Common myeloid progenitor, CD34-positive (primary cell): ENCODE measurements at places on chromosomes 2 and 18.
A peak's percentile ranks its signal among the peaks of the same experiment; 100 is the strongest.

- peak; percentile 23 for DNase-seq
Measured at GRCh38 chr2:84781942-84782716, 98.8 kb downstream of the TRABD2A start.

- DNase-seq = no peak
Measured at GRCh38 chr2:210548878-210549384, 7.5 kb upstream of the CPS1 start.

GRCh38 chr2:157938556-157938955 lies 62.4 kb upstream of the ACVR1 start:
- DNase-seq = no peak

- DNase-seq = no peak
Measured at GRCh38 chr2:98585386-98585785, 22.9 kb downstream of the COA5 start.

GRCh38 chr2:43831543-43832294 lies 6.9 kb downstream of the ABCG5 start:
- peak; percentile 6 for DNase-seq

- no peak for DNase-seq
Measured at GRCh38 chr18:4994710-4995109, 202.3 kb downstream of the AKAIN1 start.

GRCh38 chr2:207603486-207603885 lies 21.7 kb downstream of the METTL21A start:
- DNase-seq = no peak

DNA sequence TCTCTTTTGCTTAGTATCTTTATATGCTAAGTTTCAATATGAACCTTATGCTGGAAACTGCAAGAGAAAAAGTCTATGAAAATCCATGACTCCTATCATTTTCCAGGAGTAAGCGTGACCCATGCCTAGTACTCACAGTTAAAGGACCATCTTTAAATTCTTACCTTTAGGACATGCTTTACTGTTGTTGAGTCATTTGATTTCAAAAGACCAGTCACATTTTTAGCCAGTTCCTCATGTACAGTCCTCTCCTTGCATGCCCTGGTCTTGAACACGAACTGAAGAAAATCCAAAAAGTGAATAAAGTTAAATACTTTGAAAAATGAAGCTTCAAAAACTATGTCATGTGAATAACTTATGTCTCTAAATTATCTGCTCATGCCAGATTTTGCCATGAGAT lies 117.8 kb upstream of the CCDC195 start:
- DNase-seq = no peak

DNA sequence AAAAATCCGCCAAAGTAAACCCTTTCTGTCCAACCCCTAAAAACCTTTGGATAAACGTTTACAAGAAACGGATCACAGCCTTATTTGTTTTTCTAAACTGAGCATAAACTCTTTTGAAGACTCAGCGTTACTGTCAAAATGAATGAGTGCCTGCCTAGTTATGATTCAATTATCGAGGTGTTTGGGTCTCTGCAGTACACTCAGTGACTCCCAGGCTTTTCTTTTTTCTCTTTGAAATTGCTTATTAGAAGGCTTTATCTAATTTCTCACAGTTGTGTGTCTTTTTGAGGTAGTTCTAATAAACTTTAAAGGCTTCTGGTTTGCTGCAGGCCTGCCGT lies 663 bp downstream of the RHBDD1 start:
- no peak for DNase-seq

DNA sequence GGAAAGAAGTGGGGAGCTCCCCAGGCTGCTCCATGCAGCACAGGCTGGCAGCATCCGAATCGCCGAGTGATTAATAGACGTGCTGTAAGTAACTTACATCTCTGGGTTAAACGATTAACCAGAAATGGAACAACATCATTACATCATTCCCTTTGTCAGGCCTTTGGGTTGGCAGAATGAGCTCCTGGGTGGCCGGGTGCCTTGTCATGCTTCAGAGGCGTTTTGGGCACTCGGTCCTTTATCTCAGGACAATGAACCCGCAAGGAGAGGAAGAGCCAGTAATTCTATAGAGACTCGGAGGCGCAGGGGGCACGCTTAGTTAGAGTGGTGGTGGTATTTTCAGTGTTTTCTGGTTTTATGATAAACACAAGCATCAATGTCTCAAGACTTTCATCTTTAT lies 146.9 kb upstream of the TPO start:
- no peak for DNase-seq

- DNase-seq = peak; percentile 35
Measured at GRCh38 chr2:136183097-136183496, 65.1 kb upstream of the CXCR4 start.

- no peak for DNase-seq
Measured at GRCh38 chr2:223989206-223989855, 32.1 kb downstream of the MRPL44 start.

- DNase-seq = no peak
Measured at GRCh38 chr2:182435754-182436153, 8.9 kb upstream of the PDE1A start.

- no peak for DNase-seq
Measured at GRCh38 chr18:22185771-22186386, 16.5 kb downstream of the GATA6 start.

GRCh38 chr18:6983366-6983765 lies 134.2 kb downstream of the LAMA1 start:
- DNase-seq = no peak

GRCh38 chr18:50719471-50720324 lies 100.1 kb downstream of the MRO start:
- DNase-seq = no peak

- DNase-seq = no peak
Measured at GRCh38 chr2:119359774-119360173, 6.9 kb downstream of the C2orf76 start.

DNA sequence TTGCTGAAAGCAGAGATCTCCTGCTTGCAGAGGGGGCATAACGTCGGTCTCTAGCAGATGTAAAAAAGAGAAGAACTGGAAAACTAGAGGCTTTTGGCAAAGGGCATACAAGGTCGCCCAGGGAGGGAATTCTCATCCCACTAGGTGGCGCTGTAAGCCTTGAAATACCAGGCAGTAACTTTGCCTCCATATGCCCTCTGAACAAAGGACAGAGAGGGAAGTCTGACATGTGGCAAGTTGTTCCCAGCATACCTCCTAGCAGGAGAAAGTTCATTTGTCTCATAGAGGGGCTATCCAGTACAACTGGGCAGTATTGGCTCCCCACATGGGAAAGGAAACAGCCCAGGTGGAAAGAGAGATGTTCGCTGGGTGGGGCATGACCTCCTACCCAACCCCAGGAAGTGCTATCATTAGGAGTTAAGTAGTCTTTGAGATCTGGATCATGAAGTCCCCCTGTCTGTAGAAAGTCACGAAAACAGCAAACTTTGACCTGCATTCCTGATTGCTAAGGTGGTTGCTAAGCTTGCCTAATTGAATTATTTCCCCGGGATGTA lies 39.9 kb downstream of the STK17B start:
- DNase-seq = peak; percentile 60

GRCh38 chr2:159879051-159879604 lies 81.1 kb upstream of the CD302 start:
- DNase-seq = no peak

DNA sequence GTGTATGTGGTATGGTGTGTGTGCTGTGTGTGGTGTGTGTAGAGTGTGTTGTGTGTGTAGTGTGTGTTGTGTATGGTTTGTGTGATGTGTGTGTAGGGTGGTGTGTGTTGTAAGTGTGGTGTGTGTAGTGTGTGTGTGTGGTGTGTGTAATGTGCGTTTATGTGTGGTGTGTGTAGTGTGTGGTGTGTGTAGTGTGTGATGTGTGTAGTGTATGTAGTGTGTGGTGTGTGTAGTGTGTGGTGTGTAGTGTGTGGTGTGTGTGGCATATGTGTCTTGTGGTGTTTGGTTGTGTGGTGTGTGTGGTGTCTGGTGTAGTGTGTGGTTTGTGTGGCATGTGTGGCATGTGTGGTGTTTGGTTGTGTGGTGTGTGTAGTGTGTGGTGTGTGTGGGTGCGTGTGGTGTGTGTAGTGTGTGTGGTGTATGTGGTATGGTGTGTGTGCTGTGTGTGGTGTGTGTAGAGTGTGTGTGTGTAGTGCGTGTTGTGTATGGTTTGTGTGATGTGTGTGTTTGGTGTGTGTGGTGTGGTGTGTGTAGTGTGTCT lies 4.0 kb upstream of the RTP5 start:
- DNase-seq = peak; percentile 38

DNA sequence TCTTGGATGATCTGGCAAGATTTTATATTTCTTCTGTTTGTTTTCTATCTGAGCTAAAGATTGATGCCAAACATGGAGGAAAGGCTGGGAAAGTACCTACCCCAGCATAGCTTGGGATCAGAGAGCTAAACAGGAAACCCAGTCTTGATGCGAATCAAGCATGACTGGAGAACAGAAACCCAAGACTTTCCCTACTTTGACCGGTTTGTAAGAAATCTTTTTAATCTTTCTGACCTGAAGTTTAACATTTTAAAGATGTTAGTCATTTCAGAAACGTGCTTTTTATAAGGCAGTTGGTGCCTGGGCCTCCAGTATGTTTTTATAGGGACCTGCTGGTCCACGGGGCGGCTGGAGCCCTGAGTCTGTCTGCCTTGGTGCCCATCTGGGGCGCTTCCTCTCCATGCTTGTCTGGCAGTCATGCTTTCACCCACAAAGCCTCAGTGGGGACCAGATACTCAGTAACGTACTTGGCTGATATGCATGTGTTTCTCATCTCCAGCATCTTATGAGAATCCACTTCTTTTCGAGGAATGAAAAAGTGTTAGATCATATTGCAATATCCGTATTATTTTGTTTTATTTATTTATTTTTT lies 266.5 kb downstream of the PTGR3 start:
- DNase-seq = no peak

- no peak for DNase-seq
Measured at GRCh38 chr2:20649976-20650375, 922 bp downstream of the HS1BP3 start.

DNA sequence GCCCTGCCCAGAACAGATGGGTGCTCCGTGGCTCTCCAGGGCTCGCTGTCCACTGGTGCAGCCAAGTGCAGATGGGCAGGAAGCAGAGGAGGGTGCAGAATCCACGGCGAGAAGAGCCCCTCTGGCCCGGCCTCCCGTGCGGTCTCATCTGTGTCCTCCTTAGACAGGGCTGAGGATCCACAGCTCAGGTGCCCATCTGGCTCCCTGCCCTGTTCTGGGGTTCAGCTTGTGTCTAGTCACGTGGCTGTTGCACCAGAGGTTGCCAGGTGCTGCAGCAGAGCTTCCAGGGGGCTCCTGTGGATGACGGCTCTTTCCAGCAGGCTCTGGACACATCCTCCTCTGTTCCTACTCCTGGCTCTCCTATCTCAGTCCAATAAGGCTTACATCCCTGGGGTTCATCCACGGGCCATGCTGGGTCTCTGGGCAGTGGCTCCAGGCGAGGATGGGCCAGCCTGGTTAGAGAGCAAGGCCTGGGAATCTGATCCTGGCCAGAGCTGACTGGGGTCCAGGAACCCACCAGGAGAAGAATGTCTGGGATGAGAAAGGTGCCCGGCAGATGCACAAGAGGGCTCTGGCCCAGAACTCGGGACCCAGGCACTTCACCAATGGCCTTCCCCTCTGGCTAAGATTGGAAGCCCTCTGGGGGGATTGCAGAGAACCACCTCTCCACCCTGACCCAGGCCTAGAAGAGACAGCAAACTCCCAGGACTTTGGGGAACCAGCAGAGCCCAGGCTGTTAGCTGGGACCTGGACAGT lies 116.3 kb upstream of the ID2 start:
- DNase-seq = no peak

DNA sequence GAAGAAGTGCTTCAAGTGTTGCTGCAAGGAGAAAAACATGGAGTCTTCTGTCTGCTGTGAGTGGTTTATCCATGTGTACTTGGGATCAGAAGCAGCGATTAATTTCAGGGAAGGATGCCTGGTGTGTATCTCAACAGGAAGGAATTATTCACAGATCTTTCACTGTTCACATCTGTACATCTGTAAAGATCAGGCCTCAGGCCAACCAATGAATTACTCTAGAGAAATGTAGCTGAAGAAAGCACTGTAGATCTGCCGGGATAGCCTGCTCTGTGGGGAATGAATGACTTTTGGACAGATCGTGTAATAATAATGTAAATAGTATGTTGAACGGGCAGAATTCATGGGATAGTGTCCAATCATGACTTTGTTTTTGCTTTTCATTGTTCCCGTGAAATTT lies 54.0 kb upstream of the SPP2 start:
- DNase-seq = no peak

DNA sequence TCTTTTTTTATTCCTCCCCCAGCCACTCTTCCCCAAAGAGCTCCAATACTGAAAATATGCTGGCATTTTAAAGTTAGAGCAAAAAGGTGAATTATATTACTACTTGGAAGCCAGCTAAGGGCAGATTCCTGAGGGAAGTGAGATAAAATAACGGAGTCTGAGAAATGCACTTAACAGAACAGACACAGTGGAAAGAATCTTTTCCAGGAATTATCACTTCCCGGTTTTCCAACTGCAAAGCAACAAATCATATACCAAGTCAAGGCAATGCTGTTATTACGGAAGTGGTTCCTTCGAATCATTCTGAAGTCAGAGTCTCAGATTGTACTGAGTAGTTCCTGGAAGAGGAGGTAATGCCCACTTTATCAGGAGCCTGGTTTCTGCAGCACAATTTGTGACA lies 435.0 kb upstream of the SPRED2 start:
- DNase-seq = no peak

DNA sequence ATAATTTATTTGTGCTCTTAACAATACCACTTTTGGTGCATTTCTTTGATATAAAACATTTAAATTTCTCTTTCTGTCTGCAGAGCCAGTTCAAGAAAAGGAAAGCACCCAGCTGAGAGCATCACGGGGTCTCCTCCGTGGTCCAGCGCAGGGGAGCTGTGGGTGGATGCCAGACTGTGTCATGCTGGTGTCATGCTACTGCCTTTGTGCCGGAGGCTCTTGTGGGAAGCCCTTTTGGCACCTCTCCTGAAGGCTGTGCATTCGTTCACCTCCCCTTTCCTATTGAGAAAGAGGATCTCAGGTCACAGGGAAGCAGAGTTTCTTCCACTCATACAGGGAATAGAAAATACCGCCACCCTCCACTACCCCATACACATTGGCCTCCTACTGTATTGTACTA lies 450.4 kb downstream of the GALR1 start:
- DNase-seq = no peak

- peak; percentile 62 for DNase-seq
Measured at GRCh38 chr2:63488118-63488713, 100.1 kb downstream of the WDPCP start.

DNA sequence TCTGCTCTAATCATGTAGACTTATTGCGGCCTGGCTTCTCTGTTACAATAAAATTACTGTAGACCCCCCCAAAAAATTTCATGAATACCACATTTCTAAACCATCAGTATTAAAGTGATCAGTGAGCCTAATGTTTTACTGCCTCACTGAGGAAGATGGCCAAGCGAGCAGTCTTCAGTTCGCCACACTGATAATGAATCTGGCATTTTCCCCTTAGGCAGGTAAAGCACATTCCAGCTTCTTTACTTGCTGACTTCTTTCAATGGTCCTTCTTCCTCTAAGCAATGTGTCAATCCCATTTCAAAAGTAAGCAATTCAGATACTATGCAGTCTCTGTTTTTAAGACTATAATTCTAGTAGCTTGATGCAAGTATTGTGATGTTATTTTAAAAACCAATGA lies 137.6 kb downstream of the LAMA1 start:
- no peak for DNase-seq
